ENCODE measurements at places on chromosomes 3 and 15.

- DNase-seq, result no peak
Observed at GRCh38 chr3:50359760-50360110, 414 bp upstream of the TMEM115 start.

DNA sequence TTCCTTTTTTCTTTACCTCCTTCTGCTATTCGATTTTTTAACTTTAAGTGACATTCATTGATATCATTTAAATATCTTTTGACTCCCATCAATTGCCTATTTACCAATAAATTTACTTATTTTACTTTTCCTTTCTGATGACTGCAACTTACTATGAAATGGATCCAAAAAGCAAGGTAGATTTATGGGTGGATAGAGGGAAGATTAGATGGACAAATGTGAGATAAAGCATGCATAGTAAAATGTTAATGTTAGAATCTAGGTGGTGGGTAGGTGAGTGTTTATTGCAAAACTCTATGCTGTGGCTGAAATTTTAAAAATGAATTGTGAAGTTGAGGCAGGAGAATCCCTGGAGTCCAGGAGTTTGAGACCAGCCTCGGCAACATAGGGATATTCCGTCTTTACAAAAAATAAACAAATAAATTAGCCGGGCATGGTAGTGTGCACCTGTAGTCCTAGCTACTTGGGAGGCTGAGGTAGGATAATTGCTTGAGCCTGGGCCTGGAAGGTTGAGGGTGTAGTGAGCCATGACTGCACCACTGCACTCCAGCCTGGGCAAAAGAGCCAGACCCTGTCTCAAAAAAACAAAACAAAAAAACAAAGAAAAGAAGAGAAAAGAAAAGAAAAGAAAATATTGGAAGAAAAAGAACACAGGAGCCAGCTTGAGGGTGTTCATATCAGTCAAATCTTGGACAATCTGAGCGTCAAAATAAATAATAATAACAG, 6.1 kb upstream of the PDCD6IP start:
- no peak for DNase-seq

DNA sequence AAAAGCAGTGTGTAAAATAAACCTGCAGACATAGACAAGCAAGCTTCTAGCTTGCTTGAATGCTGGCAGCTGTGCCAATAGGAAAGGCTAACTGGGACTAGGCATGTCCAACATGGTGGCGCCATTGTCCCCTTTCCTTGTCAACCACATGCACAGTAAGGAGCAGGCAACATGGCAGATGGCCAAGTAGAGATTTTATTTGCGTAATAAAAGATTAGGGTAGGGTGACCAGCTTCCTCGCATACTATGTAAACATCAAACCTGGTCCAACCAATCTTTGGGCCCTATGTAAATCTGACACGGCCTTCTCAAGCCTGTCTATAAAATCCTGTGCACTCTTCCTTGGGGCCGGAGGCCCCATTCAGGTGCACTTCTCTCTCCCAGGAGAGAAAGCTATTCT, 575.4 kb upstream of the GOLIM4 start:
- DNase-seq, result no peak

DNA sequence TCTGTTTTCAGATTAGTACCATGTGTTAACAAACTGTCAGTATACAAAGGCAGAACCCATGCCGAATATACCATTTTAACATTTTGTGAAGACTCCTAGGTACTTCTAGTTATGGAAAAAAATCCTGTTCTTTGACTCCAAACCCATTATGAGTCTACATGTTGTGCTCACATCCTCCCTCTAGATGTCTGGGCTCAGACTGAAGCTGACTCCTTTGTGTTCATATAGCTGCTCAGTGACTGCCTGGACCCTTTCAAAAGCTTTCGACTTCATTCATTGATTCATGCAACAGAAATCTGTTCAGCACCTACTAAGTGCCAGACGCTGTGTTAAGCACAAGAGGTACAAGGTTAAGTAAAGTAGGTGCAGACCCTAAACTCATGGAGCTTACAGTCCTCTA, 60.5 kb downstream of the MEGF11 start:
- DNase-seq, result no peak

DNA sequence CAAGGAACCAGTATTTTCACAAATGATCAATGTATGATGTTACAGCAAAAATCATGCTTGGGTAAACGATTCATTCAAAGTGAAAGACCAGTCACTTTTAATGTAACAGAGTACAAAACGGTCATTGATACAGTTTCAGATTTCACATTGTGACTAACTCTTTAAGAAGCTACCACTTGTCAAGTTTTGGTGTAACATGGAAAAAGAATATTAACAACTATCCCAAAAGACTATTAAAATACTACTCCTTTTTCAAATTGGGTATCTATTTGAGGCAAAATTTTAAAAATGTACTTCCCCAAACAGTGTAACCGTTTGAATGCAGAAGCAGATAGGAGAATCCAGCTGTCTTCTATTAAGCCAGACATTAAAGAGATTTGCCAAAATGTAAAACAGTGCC, 31.7 kb downstream of the AKAP13 start:
- no peak for DNase-seq

- no peak for DNase-seq
Observed at GRCh38 chr15:32098033-32098432, 67.7 kb downstream of the CHRNA7 start.
